ENCODE measurements at places on chromosomes 7 and 10. TPM values are rescaled to one million over a fixed set of nuclear protein-coding genes. Genes with fewer than 3 reads are reported as not detected.

Gene TLX1
- total RNA-seq, result not detected

GRCh38 chr10:1635340-1635739 is 102.0 kb downstream of the ADARB2 start:
- DNase-seq, result no peak

DNA sequence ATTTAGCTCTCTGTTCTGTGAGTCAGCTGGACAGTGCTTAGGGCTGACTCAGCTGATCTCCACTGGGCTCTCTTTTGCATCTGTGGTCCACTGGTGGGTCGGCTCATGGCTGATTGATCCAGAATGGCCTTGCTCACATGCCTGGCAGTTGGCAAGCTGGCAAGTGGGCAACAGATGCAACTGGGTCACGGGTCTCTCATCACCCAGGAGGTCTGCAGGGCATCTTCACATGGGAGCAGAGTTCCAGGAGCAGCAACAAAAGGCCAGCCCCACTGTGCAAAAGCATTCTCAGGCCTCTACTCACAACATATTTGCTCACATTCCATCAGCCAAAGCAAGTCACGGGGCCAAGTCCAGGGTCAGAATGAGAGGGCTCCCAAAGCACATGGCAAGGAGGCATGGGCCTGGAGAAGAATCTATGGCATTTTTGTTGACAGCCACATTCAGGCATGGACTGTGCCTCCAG is 98.8 kb downstream of the OAT start:
- no peak for DNase-seq

Gene GNAT3
- not detected for total RNA-seq
